ENCODE measurements at places on chromosomes 16 and 17.
A peak's percentile ranks its signal among the peaks of the same experiment; 100 is the strongest.

- DNase-seq: peak; percentile 28
These were observed 26.8 kb downstream of the GP2 start for GRCh38 chr16:20300312-20301097.

DNA sequence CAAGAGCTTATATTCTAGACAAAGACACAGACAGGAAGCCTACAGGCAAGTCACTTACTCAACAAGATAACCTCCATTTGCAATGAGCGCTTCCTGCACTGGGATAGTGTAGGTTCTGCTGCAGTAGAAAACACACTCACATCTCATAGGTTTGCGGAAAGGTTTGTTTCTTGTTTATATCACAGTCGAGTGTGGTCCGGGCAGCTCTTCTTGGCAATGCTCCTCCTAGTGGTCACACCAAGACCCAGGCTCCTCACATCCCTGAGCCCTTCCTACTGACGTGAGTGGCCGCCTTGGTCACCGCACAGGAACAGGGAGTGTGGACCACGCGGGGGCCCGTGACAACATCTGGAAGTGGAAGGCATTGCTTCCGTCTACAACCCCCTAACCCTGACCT, 48.0 kb upstream of the RBFOX3 start:
- DNase-seq: peak; percentile 15

DNA sequence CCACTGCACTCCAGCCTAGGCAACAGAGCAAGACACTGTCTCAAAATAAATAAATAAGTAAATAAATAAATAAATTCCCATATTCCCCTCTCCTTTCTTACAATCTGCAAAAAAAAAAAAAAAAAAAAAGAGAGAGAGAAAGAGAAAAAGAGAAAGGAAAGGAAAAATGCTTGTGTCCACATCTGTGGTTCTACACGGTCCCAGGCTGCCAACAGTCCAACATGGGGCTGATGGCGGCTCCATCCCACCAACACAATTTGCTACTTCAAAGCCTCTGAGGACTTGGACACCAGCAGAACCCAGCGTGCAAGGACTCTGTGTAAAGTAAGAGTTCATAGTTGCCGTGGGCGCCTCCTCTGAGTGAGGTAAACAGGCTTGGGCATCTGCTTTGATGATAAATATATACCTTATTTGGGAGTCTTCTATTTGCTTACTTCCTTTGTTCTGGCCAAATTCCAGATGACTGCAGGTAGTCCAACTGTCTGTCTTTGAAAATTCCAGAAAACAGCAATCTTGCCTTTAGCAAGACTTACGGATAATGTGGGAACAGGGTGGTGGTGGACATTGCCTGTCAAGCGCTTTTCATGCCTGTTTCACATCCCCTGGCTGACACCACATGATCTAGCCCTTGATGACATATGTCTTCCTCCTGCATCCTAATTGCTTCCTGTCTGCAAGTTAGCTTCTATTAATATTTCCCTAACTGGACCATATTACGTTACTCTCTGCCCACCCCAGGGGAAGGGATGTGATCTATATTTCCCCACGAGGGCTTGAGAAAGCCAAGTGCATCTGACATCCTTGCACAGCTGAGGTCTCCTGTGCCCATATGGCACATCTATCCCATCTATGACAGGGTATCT, 10.1 kb downstream of the LITAF start:
- DNase-seq: no peak

DNA sequence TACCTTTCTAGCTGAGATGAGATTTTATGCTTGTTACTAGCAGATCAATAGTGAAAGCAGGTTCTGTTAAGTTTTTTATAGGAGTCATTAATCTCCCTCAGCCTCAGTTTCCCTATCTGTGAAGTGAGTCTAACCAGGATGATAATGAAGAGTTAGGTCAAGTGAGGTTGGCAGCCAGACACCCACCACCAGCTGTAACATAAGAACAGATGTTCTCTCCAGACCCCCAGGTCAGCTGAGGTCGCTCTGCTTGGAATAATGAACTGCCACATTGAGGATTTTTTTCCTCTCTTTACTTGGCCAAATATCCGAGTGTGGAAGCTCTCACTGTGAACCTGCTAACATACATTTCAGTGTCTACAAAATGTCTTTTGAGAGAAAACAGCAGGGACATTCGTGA, 389.6 kb downstream of the WWOX start:
- DNase-seq: no peak

- DNase-seq: no peak
These were observed 22.9 kb upstream of the APPBP2 start for GRCh38 chr17:60548990-60549389.

DNA sequence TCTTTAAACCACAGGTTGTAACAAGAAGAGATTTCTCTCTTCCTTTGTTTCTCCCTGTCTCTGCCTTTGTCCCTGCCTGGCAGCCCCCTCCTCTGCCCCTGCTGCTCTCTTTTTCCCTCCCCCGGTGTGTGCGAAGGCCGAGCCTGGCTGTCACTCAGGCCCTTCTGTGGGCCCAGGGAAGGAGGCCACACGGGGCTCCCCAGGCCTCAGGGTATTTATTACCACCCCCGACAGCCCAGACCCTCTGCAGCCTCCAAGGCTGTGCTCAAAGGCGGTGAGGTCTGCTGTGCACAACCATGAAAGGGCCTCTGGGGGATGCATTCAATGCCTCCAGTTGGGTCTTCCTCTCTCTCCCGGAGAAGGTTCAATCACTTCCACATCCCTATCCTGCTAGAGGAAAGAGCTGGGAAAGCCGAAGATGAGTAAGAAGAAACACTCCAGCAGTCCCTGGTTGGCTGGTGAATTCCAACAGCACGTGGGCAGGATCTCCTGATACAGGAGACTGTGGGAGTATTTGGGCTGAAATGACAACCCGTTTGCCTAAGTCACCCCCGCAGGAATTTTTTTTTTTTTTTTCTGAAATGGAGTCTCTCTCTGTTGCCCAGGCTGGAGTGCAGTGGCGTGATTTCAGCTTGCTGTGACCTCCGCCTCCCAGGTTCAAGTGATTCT, 34.2 kb downstream of the ZNF423 start:
- DNase-seq: no peak

DNA sequence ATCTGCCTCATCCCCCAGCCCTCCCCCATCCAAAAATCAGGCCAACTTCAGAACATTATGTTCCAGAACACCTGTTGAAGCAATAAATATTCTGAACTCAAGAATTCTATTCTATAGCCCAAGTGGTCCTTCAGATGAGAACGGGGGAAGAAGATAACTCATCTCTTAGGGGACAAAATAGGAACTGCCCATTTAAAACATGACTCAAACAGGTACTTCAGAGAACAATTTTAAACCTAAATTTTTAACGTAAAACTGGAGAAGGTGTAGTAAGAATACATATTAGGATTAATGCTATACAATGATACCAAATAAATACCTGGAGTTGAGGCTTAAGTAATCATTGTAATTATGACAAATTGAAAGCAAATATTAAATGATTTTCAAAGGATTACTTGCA, 112.1 kb downstream of the CDYL2 start:
- no peak for DNase-seq

GRCh38 chr16:17103216-17103615, 367.5 kb downstream of the XYLT1 start:
- no peak for DNase-seq

DNA sequence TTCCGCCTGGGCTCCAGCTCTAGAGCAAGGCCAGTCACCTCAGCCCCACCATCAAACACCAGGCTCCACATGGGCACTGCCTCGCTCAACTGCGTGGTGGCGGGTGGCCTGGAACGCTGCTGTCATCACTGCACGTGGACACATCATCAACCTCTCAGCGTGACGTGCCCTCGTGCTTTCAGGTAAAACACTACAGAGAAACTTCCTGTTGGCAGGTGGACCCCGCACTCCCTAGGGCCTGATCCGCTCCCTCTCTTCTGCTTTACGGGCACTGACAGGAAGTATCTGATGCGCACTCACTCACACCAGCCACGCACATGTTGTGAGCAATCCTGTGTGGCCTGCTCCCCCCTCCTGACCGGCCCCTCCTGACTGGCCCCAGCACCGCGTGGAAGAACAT, 87.4 kb downstream of the ANKRD11 start:
- no peak for DNase-seq

GRCh38 chr17:50697663-50698272, 9.9 kb downstream of the ANKRD40 start:
- DNase-seq: no peak

Data from stimulated activated CD4-positive, alpha-beta T cell treated with anti-CD3 and anti-CD28 coated beads, Interleukin-2, amount 100 ng/mL, for 24 hours (primary cell).